HCEC 1CT (cell line): ENCODE measurements at places on chromosomes 3 and 15.
A peak's percentile ranks its signal among the peaks of the same experiment; 100 is the strongest.

DNA sequence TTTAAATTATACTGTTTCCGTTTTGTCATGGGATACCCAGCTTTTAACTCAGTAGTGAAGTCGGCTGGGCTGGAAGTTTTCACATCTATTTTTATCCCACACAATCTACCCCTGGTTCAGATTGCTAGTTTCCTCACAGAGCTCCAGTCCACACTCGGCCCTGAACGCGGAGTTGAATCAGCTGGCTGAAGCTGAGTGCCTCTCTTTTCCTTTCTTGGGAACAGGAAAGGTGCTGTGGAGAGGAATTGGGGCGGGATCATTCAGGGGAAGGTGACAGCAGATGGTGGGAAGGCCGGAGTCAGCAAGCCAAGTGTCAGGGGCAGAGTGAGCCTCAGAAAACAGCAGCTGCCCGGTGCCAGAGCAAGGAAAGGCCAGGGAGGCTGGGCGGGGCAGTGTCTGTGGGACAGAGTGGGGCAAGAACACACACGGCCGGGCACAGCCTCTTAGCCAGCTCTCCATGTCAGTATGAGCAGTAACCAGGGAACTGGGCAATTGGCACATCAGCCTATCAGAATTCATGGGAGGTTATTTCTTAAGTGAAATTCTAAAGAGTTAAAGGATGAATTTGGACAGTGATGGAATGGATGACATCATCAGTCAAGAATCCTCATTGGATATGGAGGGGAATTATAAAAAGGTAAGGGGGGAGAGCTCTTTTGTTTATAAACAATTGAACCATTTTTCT is 135.7 kb upstream of the IL12A start:
- peak; percentile 64 for DNase-seq

- DNase-seq, result no peak
These were observed 9.7 kb downstream of the SLC12A6 start for GRCh38 chr15:34327906-34328305.

- DNase-seq, result no peak
These were observed 32.5 kb downstream of the FNDC3B start for GRCh38 chr3:172071780-172072330.

DNA sequence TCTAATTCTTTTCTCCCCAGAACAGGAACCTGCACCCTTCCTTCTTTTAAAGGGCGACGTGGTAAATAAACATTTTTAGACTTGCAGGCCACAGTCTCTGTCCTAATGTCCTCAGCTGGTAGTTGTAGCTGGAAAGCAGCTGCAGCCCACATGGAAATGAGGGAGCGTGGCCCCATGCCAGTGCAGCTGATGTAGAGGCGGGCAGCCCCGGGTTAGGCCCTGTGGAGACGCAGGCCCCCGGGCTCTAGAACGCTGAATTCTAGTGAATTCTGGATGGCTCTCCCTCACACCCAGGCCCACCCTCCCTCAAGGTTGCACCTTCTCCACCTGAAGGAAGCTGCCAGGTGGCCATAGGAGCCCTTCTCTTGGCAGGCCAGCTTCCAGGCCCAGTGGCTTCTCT is 52.3 kb downstream of the PGPEP1L start:
- DNase-seq, result no peak

DNA sequence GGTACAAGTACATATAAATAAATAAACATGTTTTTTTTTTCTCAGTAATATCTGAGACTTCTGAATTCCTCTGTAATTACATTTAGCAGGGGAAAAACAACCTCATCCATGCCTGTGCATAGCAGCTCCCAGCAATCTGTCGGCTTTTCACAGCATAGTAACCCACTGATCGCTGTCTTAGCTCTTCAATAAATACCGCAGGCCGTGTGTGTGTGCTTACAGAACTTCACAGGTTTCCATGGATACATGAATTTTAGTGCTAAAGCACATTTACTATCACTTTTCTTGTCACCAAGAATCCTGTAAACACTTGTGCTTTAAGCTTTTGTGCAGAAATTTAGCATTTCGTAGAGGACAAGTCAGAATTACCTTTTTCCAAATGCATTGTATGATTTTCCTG is 4.0 kb upstream of the PLAAT1 start:
- DNase-seq, result no peak

GRCh38 chr3:32556332-32556731 is 14.3 kb downstream of the DYNC1LI1 start:
- DNase-seq, result no peak

- no peak for DNase-seq
These were observed 100.5 kb downstream of the NAALADL2 start for GRCh38 chr3:174959556-174960065.
